ENCODE measurements at places on chromosomes 7 and 10. TPM values are rescaled to one million over a fixed set of nuclear protein-coding genes. Genes with fewer than 3 reads are reported as not detected.

The PNLIPRP3 gene
- total RNA-seq = not detected

The NANOS1 gene
- 2.5 TPM for total RNA-seq

The UTF1 gene
- 17.2 TPM for total RNA-seq

The ADAMTS14 gene
- 0.93 TPM for total RNA-seq

The DHX32 gene
- total RNA-seq = 60.2 TPM

Measured in testis (tissue), 5 donors.